ENCODE measurements at places on chromosomes 5 and 9. TPM values are rescaled to one million over a fixed set of nuclear protein-coding genes. Genes with fewer than 3 reads are reported as not detected.

DNA sequence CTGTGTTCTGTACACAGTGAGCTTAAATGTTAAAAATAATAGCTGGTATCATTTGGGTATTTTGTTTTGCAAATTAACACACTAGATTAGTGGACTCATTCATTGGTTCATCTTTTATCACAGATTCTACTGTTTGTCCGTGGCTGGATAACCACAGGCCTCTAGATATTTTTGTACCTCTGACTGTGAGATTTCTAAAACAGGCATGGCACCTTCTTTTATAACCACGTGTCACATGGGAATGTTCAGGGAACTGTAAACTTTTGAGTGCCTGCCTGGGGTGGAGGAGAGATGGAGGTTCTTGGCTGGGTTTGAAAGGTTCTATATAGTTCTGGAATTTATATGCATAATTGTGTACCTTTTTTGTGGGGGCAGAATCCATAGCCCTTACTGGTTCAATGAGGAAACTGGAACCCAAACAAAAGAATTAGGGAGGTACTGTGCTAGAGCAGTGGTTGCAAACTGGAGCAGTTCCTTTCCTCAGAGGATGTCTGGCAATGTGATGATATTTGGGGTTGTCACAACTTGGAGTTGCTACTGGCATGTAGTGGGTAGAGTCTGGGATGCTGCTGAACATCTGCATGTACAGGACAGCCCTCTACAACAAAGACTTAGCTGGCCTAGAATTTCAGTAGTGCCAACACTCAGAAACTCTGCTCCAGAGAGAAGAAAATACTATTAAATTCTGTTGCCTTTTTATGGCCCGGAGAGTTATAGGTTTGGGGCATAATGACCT lies 16.9 kb downstream of the TLE4 start:
- no peak for DNase-seq

DNA sequence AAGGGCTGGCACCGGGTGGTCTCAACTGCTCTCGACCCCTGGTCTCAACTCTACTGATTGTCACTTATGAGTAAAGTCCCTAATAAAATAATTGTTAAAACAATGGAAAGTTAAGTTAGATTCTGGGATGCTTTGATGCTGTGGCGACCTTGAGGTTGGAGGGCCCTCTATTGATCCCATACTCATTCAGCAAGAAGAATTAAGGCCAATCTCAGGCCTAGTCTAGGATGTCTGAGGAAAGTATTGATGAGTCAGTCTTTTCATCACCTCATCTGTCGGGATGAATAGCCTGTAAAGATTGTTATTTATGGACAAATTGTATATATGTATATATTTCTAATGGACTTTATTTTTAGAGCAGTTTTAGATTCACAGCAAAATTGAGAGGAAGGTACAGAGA lies 50.8 kb downstream of the WDR36 start:
- DNase-seq, result no peak

DNA sequence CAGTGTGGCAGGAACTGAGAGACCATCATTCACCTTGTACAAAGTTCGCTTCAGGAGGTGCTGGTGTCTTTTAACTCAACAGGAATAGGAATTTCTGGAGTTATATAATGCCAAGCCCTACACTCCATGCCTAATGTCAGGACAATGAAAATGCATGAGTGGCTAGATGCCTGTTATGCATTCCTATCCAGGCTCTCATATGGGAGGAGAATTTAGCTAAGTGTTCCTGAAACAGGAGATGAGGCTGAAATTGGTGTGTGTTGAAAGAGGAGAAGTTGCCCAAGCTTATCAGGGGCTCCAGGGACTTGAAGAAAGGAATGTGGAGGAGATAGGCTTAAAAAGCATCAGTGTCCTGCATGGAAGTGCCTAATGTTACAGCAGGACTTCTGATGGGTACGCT lies 26.8 kb upstream of the PRUNE2 start:
- DNase-seq, result no peak

Gene POLR3G
- 6.2 TPM for total RNA-seq

Gene FAM13B
- total RNA-seq, result 24.0 TPM

Data from activated naive CD4-positive, alpha-beta T cell treated with anti-CD3 and anti-CD28 coated beads, Interleukin-2, amount 50 U/mL, for 72 hours (primary cell).